Purkinje cell (primary cell): ENCODE measurements at places on chromosomes 1 and 21. TPM values are rescaled to one million over a fixed set of nuclear protein-coding genes. Genes with fewer than 3 reads are reported as not detected.

The CENPL gene
- 0.90 and 1.2 TPM in 2 replicates for polyA plus RNA-seq

The C1QA gene
- polyA plus RNA-seq: 1.6 TPM in 1 of 2 replicates, not detected in the other

The TRIM45 gene
- polyA plus RNA-seq: 4.1 and 4.9 TPM in 2 replicates

The KRTAP19-1 gene
- polyA plus RNA-seq: not detected in 2 replicates

The TMEM269 gene
- polyA plus RNA-seq: not detected in 2 replicates

The HMCN1 gene
- polyA plus RNA-seq: not detected in 2 replicates

The MECR gene
- 34.1 and 38.2 TPM in 2 replicates for polyA plus RNA-seq

The ASCL5 gene
- polyA plus RNA-seq: 0.73 TPM in 1 of 2 replicates, not detected in the other

The ANKRD34A gene
- 8.1 and 10.7 TPM in 2 replicates for polyA plus RNA-seq

The TDRD5 gene
- not detected in 2 replicates for polyA plus RNA-seq

The ST3GAL3 gene
- 5.4 and 7.0 TPM in 2 replicates for polyA plus RNA-seq

The NFASC gene
- 17.5 and 19.3 TPM in 2 replicates for polyA plus RNA-seq

The OLIG2 gene
- polyA plus RNA-seq: 0.35 and 1.0 TPM in 2 replicates

The EIF3I gene
- 269 and 369 TPM in 2 replicates for polyA plus RNA-seq

The LIPI gene
- 0.34 and 0.43 TPM in 2 replicates for polyA plus RNA-seq

The ITLN2 gene
- polyA plus RNA-seq: not detected in 2 replicates

The DNAJC8 gene
- polyA plus RNA-seq: 142 TPM in 2 replicates

The FAM151A gene
- polyA plus RNA-seq: not detected in 2 replicates

The S1PR1 gene
- 24.9 and 36.8 TPM in 2 replicates for polyA plus RNA-seq

The AXDND1 gene
- polyA plus RNA-seq: 0.69 TPM in 1 of 2 replicates, not detected in the other

The APP gene
- 65.2 and 65.8 TPM in 2 replicates for polyA plus RNA-seq

The LAD1 gene
- polyA plus RNA-seq: not detected in 2 replicates

The RAP1A gene
- polyA plus RNA-seq: 43.6 and 44.9 TPM in 2 replicates

The CXADR gene
- 32.4 and 36.9 TPM in 2 replicates for polyA plus RNA-seq

The C1QTNF12 gene
- not detected in 2 replicates for polyA plus RNA-seq

The SYTL1 gene
- polyA plus RNA-seq: not detected in 2 replicates

The CELA3A gene
- not detected in 2 replicates for polyA plus RNA-seq

The MORC3 gene
- polyA plus RNA-seq: 20.4 and 33.9 TPM in 2 replicates

The ACTN2 gene
- polyA plus RNA-seq: 1.0 and 5.0 TPM in 2 replicates

The CAPN8 gene
- 2.0 TPM in 1 of 2 replicates, not detected in the other for polyA plus RNA-seq

The SLFNL1 gene
- 0.26 TPM in 1 of 2 replicates, not detected in the other for polyA plus RNA-seq

The GUCA2B gene
- not detected in 2 replicates for polyA plus RNA-seq

The LRRC39 gene
- polyA plus RNA-seq: 2.4 and 4.7 TPM in 2 replicates

The PGLYRP4 gene
- not detected in 2 replicates for polyA plus RNA-seq

The TSTD1 gene
- 35.1 and 74.9 TPM in 2 replicates for polyA plus RNA-seq

The KLHDC8A gene
- polyA plus RNA-seq: 5.6 and 6.6 TPM in 2 replicates

The AADACL4 gene
- polyA plus RNA-seq: not detected in 2 replicates

The SLC45A1 gene
- polyA plus RNA-seq: 13.4 and 26.2 TPM in 2 replicates

The WNT9A gene
- polyA plus RNA-seq: not detected in 2 replicates

The NSL1 gene
- polyA plus RNA-seq: 35.3 and 47.9 TPM in 2 replicates

The SLC25A34 gene
- polyA plus RNA-seq: 0.11 and 0.15 TPM in 2 replicates

The PIK3R3 gene
- polyA plus RNA-seq: 25.9 and 35.7 TPM in 2 replicates

The LCE4A gene
- not detected in 2 replicates for polyA plus RNA-seq

The GPR3 gene
- 0.14 and 0.19 TPM in 2 replicates for polyA plus RNA-seq

The CLEC20A gene
- 0.79 TPM in 1 of 2 replicates, not detected in the other for polyA plus RNA-seq
